ENCODE measurements at places on chromosomes 12 and 14. TPM values are rescaled to one million over a fixed set of nuclear protein-coding genes. Genes with fewer than 3 reads are reported as not detected.

DNA sequence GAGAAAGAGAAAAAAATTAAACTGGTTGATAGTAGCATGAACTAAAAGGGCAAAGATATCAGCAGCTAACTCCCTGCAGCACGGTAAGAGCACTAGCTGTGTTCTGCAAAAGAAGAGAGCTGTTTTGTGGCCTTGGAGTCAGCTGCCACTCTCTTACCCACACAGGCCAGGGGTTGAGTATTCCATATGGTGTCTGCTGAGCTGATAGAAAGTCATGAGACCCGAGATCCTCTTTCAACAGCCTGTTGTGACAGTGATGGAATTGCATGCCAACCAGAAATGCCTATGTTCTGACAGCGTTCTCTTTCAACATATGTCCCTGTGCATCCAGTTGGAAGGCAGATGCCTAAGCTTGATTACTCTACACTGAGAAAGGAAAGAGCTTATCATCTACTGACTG, 39.9 kb downstream of the TMTC1 start:
- peak; percentile 18 for DNase-seq

GRCh38 chr14:55686713-55687112, 106.7 kb downstream of the KTN1 start:
- no peak for DNase-seq

DNA sequence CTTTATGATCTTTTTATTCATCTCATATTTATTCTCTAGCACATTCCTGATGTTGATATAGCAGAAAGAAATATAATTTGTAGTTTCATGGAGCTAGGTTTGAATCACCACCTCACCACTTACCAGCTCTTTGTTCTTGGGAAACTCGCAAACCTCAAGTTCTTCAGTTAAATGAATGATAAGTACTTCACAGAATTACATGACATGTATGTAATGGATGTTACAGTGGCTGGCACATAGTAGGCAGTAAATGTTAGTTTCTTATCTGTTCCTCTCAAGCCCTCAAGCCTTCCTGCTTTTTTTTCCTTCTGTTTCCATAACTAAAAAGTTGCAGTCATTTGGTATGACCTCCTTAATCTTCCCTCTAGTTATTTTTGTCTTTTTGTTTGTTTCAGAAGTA, 54.9 kb downstream of the SPATS2 start:
- DNase-seq = no peak

The LGR5 gene
- total RNA-seq = 1.2 TPM

- DNase-seq = no peak
Observed at GRCh38 chr14:34038358-34039057, 87.6 kb upstream of the EGLN3 start.

GRCh38 chr12:14906114-14906513, 20.5 kb upstream of the MGP start:
- DNase-seq = no peak

GRCh38 chr12:28622406-28622805, 432.1 kb downstream of the CCDC91 start:
- DNase-seq = no peak

GRCh38 chr14:59187802-59188460, 536 bp upstream of the DAAM1 start:
- no peak for DNase-seq

DNA sequence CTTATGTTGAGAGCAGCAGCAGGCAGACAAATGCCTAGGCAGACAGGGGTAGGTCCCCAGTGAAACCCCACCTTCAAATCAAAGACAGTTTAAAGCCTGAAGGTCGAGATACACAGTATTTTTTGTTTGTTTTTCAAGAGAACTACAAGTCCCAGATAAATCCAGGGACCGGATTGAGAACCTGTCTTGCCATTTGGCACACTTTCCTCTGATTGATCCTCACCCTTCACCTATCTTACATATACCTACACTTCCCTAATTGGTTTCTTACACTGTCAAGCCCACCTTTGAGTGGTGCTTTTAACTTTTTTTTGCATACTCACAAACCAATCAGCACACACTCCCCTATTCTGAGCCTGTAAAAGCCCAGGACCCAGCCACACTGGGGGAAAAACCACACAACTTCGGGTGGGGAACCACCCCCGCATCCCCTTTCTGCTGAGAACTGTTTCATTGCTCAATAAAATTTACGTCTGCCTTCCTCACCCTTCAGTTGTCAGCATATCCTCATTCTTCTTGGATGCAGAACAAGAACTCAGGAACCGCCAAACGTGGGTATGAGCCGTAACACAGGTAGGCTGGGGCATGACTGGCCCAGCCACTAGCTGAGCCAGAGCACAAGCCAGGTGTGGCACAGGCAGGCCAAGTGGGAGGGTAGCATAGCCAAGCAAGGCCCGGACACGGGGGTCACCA, 11.1 kb downstream of the DICER1 start:
- no peak for DNase-seq

- DNase-seq = no peak
Observed at GRCh38 chr12:10241290-10241689, 28.6 kb downstream of the GABARAPL1 start.

DNA sequence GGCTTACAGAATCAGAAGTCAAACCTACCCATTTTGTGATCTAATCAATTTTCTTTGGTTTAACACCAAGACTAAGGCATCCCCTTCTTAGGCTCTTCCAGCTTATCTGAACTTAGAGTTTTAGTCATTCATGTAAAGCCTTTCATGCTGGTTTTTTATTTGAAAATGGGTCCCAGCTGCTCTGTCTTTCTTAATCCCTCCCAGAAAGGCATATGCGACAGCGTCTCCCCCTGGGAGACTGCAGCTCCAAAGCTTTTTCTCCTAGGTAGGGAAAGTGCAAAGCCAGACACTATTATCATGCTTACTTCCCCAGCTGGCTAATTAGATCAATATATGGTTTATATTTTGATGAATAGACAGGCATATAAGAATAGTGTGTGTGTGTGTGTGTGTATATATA, 96.6 kb upstream of the E2F7 start:
- no peak for DNase-seq

DNA sequence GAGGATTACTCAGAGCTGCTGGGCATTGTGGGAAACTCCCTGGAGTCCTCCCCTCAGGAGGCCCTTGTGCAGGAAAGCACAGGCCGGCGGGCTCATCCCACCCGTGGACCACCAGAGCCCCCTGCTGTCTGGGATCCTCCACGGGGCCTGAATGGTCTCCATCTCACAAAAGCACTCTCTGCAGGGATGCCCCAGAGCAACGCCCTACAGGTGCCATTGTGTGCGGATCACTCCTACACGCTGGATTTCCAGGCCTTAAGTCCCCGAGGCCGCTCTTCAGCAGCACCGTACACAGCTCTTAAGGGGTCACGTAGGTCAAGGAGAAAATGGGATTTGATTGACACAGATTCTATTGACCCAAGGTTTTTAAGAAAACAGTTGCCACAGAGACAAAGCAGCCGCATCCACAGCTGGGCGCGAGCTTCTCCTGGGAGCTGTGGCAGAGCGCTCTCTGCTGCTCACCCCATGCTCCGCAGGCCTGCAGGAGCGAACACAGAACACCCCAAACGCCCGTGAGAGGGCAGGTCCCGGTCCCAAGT, 36.7 kb upstream of the RIMBP2 start:
- DNase-seq = no peak

GRCh38 chr12:40238266-40238902, 13.6 kb downstream of the LRRK2 start:
- DNase-seq = no peak

DNA sequence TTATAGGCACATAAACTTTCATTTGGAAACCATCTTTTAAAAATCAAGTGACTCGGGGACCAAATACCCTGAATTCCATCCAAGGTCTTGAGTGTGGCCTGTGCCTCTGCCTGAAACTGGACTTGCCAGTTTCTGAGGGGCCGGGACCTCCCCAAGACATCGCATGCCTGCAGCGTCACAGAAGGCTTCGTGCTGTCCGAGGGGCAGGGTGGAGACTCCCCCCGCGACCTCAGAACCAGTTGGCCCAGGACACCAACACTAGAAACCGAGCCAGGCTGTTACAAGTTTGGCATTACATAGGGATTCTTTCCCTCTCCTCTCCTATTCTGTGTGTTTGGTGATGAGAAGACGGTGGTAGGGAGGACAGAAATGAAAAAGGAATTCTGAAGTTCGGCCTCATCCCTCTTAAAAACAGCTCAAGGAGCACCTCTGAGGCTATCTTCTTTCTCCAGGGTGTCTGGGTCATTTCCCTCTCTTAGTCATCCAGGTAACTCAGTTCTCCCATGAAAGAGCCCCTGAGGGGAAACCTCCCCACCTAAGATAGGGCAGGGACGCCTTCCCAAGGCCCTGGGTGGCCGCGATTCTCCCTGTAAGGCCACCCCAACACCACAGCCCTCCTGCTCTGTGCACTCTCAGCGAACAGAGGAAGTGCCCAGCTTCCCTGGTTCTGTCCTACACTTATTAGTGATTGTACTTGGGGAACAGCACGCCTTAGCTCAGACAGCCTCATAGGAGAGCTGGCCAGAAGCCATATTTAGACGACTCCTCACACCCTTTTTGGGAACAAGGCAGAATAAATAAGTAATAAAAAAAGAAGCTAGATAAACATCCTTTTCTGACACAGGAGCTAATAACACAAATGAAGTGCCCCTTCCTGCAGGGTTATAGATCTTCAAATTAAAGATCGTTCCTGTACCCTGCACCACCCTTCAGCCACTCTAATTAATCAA, 93.8 kb downstream of the BCL11B start:
- DNase-seq = no peak

The CIROP gene
- total RNA-seq = not detected

The RPS6KL1 gene
- total RNA-seq = not detected

The RNASE3 gene
- total RNA-seq = not detected

The DEPDC4 gene
- total RNA-seq = 2.5 TPM

The A2ML1 gene
- total RNA-seq = not detected

- DNase-seq = no peak
Observed at GRCh38 chr12:63929426-63929825, 84.9 kb downstream of the SRGAP1 start.

The CD69 gene
- total RNA-seq = not detected

GRCh38 chr12:11953523-11953922, 117.2 kb upstream of the BCL2L14 start:
- DNase-seq = no peak

GRCh38 chr14:88079624-88080023, 74.7 kb downstream of the GPR65 start:
- no peak for DNase-seq

DNA sequence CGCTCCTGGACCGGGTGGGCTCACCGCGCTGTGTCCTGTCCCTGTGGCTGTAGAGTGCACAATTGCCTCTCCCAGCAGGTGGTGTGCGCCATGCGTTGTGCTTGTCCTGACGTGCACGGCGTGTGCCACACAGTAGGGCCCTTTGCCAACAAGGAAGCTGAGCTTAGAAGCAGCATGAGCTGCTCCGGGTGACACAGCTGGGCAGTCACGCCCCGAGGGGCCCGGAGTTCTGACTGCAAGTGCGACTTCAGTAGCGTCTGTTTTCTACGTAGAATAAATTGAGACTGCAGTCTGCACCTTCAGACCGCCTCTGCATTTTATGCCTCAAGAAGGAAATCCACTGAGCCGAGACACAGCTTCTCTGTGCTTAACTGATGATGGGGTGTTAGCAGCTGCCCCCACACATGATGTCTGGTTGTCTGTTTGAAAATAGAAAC, 81.6 kb downstream of the ADGRD1 start:
- no peak for DNase-seq

- no peak for DNase-seq
Observed at GRCh38 chr12:124449623-124450375, 117.6 kb downstream of the NCOR2 start.

GRCh38 chr12:75488553-75488952, 8.0 kb downstream of the GLIPR1 start:
- peak; percentile 57 for DNase-seq

GRCh38 chr12:44299524-44299923, 463.6 kb downstream of the TMEM117 start:
- DNase-seq = no peak

The TMTC1 gene
- 14.0 TPM for total RNA-seq

The ATXN7L3B gene
- 21.4 TPM for total RNA-seq

The IL22 gene
- not detected for total RNA-seq

GRCh38 chr14:80095623-80096022, 115.7 kb downstream of the DIO2 start:
- DNase-seq = no peak

GRCh38 chr12:117603316-117604113, 242.1 kb upstream of the NOS1 start:
- DNase-seq = no peak

The ACSM4 gene
- not detected for total RNA-seq

The OR6S1 gene
- not detected for total RNA-seq

DNA sequence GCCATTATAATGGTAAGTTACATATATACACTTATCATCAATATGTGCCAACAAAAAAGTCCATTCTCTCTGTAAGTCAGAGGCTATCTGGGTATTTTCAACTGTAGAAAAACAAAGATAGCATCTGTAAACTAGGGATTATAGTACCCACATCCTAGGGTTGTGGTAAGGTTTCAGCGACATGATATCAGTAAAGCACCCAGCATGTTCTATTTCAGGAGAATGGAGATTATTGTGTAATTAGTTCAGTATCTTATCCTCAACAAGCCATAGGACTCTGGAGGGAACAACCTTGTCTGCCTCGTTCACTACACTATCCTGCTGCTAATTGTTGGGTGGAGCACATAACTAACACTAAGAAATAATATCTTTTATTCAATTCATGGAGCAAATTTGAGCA, 19.7 kb upstream of the CKAP4 start:
- no peak for DNase-seq

The C12orf60 gene
- 2.8 TPM for total RNA-seq

DNA sequence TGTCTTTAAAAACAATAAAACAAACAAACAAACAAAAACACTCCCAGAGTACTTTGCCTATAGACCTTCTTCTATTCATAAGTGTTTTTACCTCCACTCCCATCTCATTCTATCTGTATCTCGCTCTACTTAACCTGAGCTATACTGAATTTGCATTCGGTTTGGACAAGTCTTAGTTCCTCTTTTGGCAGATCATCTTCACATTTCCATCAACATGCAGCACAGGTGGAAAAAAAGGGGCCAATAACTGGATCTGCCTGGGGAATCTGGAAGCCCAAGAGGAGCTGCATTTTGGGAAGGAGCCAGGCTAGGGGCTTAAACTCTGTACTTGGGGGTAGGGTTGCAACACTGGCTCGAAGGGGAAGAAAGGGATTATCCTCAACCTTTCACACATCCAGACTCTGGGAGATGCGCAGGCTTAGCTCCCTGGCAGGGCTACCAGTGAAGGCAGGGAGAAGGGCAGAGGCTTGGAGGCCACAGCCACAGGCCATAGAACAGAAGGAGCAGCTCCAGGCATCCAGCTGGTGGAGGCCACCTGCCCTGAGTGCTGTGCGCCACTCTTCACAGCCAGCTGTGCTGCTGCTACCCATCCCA, 4.1 kb downstream of the NINJ2 start:
- no peak for DNase-seq

The NTF3 gene
- 10.7 TPM for total RNA-seq

- no peak for DNase-seq
Observed at GRCh38 chr12:24913953-24914352, 34.9 kb downstream of the BCAT1 start.

DNA sequence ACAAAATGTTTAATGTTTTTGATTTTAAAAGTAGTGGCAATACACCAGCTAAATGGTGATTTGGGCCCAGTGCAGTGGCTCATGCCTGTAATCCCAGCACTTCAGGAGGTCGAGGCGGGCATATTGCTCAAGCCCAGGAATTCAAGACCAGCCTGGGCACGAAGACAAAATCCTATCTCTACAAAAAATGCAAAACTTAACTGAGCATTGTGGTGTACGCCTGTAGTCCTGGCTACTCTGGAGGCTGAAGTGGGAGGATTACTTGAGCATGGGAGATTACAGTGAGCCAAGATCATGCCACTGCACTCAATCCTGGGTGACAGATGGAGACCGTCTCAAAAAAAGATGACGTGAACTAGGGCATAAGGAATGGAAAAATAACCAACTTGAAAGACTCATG, 4.7 kb downstream of the RPL36AL start:
- DNase-seq = no peak

GRCh38 chr12:47844264-47845019, 24.7 kb upstream of the HDAC7 start:
- no peak for DNase-seq

The SLC38A4 gene
- total RNA-seq = 1.1 TPM

Measured in H4 (cell line).